ENCODE measurements at places on chromosomes 4 and X.

- no peak for DNase-seq
Observed at GRCh38 chrX:134502686-134503085, 42.7 kb downstream of the HPRT1 start.

DNA sequence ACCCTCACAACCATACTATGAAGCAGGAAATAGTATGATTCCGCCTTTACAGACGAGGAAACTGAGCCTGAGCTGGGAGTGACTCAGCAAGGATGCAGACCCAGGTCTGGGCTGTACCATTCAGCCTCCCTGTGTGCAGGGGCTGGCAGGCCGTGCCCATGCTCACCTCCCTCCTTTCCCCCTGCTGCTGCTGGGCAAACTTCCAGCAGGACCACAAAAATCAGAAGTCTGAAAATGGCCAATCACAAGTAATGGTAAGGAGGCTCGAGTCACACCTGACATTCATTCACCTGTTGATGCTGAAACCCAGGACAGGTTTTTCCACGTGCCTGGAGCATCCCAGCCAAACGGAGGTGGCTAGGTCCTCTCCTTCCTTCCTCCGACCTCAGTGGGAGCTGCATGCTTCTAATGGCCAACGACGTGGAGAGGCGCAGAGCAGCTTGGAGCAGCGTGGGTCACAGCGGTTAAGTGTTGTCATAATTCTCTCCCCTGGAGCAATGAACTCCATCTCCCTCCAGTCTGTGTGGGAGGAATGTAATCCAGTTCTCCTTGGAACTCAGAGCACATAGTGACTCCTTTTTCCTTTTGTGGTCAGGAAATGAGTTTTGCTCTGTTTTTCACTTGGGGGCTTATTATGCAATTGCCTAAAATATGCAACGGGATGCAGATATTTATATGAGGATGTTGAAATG is 371.7 kb downstream of the BCOR start:
- DNase-seq = no peak

- DNase-seq = no peak
Observed at GRCh38 chr4:181420950-181421349, 822.3 kb upstream of the TENM3 start.

DNA sequence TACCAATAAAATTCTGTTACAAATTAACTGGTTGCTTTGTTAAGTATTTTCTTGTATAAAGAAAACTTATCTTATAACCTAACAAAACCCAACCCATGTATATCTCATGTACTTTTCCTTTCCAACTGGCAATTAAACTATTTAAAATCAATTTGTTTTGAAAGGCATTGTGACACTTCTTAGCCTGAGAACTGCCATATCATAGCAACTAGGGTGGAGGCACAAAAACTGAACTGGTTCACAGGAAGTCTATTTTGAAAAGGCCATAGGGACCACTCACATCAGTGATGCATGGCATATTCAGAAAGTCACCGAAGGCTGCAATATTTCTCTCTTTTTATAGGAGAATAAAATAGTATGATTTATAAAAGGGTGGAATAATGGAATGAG is 40.5 kb upstream of the ARSJ start:
- DNase-seq = no peak

- no peak for DNase-seq
Observed at GRCh38 chr4:80076681-80077080, 3.7 kb upstream of the ANTXR2 start.

GRCh38 chrX:42188730-42189129 is 265.4 kb upstream of the CASK start:
- no peak for DNase-seq

- no peak for DNase-seq
Observed at GRCh38 chr4:68346461-68346860, 3.4 kb downstream of the YTHDC1 start.

DNA sequence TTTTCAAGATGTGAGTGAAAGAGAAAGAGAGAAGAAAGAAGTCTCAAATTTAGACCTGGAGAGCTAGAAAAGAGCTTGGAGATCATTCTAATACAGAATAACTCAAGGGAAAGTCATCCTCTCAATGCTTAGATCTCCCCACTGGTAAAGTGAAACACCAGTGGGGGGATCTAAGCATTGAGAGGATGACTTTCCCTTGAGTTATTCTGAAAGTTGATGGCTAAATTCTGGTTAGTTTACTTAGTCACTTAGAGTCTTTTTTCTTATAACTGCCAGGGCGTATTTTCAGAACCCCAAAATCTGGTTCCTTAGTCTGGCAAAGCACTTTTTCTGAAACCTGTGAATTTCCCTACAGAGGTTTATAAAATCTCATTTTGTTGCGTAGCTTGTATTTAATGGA is 198.6 kb downstream of the ARHGAP24 start:
- DNase-seq = no peak

GRCh38 chr4:109690690-109691410 is 12.4 kb downstream of the CASP6 start:
- no peak for DNase-seq

- DNase-seq = no peak
Observed at GRCh38 chrX:153770601-153771414, 6.8 kb downstream of the PLXNB3 start.

- no peak for DNase-seq
Observed at GRCh38 chrX:20461576-20461975, 194.9 kb upstream of the RPS6KA3 start.

- DNase-seq = no peak
Observed at GRCh38 chrX:68659786-68660185, 12.3 kb downstream of the STARD8 start.

DNA sequence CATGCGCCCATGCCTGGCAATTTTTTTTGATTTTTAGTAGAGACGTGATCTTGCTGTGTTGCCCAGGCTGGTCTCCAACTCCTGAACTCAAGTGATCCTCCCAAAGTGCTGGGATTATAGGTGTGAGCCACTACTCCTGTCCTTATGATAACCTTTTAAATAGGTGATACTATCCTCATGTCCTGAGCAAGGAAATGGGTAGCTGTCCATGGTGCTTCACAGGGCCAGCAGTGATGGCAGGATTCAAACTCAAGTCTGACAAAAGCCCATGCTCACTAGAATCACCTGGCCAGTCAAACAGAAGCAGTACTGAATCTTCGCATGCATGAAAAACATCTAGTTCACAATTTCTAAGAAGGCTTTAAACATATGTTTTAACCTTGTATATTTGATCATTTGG is 235.1 kb downstream of the NR3C2 start:
- no peak for DNase-seq

DNA sequence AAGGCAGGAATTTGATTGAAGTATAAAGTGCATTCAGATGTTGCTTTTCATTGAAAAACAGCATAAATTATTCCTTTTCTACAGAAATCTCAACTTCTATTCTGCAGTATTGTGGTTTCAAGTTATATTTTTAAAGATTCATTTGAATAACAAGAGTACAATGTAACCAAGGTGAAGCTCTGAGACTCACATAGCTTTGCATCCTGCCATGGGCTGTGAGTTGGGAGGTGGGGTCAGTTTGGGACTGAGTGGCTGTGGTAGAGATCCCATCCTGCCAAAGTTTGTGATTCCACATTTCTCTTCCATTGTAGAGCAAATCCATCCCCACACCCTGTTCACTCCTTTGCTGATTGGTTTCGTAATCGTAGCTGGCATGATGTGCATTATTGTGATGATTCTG is 69.2 kb downstream of the KIT start:
- no peak for DNase-seq

DNA sequence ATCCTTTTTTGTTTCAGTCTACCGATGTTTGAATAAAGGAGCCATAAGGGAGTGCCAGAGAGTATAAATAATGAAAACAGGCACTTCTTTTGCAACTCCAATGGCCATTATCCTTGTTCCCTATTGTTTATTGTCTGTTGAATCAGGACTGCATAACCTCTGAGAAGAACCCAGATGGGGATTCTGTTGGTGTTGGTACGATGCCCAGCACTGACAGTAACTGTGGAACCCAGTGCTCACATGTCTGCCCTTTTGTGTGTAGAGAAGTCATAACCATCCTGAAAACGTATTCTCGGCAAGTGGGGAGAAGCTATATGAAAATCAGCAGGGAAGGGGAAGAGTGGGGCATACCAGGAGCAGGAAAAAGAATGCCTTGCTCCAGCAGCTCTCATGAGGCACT is 195.1 kb upstream of the EDNRA start:
- DNase-seq = no peak

GRCh38 chrX:130726661-130727060 is 176.3 kb downstream of the ENOX2 start:
- no peak for DNase-seq

DNA sequence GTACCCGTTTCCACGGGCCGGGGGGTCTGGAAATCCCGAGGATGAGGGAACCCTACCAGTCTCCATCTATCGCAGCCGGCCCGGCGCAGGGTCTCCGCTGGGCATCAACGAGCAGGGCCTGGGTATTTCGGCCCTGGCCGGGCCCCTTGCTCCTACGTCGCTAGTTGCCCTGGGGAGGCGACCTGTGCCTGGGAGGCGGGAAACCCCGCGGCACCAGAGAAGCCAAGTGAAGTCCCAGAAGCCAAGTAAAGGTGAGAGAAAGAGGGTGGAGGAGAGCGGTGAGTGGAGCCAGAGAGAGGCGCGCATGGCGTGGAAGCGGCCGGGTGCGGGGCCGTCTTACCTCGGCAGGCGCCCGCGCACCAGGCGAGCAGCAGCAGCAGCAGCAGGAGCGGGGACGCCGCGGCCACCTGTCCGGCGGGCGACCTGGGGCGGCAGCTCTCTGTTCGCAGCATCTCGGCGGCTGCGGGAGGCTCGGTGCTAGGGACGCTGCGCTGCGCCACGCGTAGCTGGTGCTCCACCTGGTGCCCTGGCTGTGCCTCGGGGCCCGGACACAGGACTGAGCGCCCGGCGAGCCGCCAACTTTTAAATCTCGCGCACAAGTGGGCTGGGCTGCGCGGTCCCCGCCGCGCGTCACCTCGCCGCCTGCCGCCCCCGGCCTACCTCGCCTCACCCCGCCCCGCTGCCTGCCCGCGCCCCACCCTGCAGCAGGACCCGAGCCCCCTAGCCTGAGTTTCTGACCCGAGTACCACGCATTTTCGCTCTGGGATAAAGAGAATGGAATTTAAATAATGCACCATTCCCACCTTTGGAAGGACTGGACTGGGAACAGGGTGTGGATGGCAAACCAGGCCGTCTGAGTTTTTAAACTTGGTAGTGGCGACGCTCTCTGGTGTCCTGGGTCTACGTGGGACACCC is at the start of gene NMU:
NMU (minus strand) TSS at position 558 of the 915 bp plus-strand sequence; CDS start at position 452, 106 bp downstream.
- no peak for DNase-seq

DNA sequence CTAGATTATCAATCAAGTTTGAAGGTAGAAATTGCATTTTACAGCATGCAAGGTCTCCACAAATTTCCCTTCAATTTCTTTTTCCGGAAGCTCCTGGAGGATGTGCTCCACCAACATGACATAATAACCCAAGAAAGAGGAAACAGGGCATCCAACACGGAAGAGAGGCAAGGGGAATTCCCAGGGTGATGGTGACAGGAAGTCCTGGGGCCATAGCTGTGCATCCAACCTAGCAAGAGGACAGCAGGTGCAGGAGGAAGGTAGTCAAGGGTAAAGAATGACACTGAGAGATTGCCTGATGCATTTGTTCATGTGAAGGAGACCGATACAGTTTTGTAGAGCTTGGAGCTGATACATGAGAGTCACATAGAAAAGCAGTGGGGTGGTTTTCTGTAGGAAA is 115.7 kb upstream of the LSM6 start:
- DNase-seq = no peak

DNA sequence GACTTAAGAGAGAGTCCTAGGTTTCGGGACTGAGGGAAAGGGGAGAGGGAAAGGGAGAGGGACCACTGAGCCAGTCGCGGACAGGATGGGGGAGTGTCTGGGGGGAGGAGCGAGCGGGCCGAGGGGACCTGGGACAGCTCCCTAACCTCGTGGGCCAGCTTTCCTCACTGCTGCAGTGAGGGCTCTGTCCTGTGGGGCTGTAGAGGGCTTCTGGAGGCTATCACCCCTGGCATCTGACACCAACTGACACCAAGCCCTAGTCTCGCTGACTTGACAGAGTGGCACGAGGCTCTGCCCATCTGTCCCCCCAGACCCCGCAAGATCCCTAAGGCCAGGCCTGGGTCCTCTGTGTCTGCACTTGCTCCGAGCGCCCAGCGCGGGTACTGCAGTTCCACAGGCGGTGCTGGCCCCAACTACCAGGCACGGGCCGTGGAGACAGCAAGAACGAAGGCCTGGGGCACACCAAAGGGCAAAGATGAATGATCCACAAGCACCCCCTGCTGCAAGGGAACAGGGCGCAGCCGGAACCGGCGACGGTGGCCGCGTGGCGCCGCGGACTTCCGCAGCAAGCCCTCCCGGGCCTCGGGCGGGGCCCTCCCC is 465 bp downstream of the HAUS7 start:
- DNase-seq = no peak

GRCh38 chrX:132001127-132001526 is 22.0 kb upstream of the STK26 start:
- no peak for DNase-seq

DNA sequence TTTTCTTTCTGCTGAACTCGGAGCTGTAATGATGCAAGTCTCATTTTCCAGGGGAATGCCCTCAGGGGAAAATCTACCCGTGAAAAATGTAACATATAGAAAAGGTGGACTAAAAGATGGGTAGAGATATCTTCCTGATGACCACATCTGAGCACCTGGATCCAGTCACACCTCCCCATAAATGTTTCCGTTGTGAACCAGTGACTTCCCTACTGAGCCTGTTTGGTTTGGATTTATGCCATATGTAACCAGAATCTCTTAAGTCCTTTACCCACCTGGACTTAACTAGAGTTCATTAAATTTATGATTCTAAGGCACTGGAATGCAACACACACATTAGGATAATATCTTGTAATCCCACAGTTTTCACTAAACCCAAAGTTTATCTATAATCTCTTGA is 171.1 kb downstream of the ZNF330 start:
- no peak for DNase-seq

- DNase-seq = no peak
Observed at GRCh38 chrX:53188763-53189162, 36.2 kb downstream of the KDM5C start.

GRCh38 chr4:147734496-147734895 is 2.6 kb downstream of the ARHGAP10 start:
- DNase-seq = no peak

GRCh38 chr4:67765928-67766327 is 11.7 kb upstream of the GNRHR start:
- no peak for DNase-seq

DNA sequence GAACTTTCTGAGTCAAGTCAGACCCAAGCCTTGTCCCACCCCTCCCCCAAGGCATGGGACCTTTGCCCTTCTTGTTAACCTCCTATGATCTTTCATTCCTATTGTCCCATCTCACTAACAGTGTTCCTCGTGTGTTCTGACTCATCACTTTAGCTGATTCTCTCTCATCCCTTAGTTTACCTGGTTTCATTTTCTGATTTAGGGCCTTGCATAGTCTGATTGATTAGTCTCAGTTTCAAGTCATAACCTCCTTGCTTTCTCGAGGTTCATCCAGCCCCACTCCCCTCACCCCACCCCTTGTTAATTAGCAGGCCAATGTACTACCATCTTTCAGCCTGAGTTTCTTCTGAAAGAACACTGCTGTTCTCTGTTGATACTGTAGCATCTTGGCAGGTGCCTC is 517.4 kb downstream of the RPA4 start:
- no peak for DNase-seq

DNA sequence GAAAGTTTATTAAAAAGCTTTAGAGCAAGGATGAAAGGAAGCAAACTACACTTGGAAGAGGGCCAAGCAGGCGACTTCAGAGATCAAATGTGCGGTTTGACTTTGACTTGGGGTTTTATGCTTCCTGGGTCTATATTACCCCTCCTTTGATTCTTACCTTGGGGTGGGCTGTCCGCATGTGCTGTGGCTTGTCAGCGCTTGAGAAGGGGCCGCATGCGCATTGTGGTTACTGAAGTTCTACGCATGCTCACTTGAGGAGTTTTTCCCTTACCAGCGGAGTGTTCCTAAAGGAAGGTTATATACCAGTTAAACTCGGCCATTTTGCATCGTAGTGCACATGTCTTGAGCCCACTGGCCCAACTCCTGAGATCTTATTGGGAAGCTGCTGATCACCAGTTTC is 9.9 kb downstream of the ZNF157 start:
- peak; percentile 42 for DNase-seq

All from stimulated activated CD8-positive, alpha-beta memory T cell treated with anti-CD3 and anti-CD28 coated beads, Interleukin-12 subunit alpha, Interleukin-12 subunit beta, amount 100 ng/mL, for 4 hours (primary cell).